ENCODE measurements at places on chromosomes 16 and 17. TPM values are rescaled to one million over a fixed set of nuclear protein-coding genes. Genes with fewer than 3 reads are reported as not detected.

MGAT5B gene
- 0.13 TPM for total RNA-seq

SDR42E1 gene
- total RNA-seq: 4.4 TPM

DNA sequence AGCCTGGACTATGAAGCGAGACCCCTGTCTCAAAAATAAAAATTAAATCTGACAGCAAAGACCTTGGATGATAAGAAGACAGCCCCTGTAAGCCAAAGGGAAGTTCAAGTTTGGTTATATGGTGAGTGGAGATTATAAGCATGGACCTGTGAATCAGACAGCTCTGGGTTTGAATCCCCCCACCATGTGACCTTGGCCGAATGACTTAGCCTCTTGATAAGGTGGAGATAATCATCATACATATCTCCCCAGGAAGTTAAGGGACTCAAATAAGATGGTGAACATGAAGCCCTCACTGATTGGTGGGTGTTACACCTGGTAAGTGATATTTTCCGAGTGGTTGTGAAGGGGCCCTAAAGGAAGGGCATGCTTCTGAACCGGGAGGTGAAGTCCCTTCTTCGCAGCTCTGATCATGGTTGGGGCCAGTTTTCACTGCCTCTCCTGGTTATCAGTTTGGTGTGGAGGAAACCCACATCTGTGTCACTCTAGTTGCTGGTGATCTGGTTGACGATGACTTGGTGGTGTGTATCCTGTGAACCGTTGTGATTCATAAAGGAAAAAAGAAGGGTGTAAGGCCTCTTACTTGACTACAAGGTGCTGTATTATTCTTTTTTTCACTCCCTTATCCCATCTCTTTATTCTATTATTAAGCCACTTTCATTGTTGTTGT lies 61.7 kb upstream of the CLEC18A start:
- no peak for DNase-seq

GRCh38 chr16:65817066-65817465 lies 549.4 kb upstream of the CDH5 start:
- DNase-seq: no peak

- DNase-seq: peak; percentile 19
These were observed 604 bp downstream of the HS3ST3B1 start for GRCh38 chr17:14301279-14302090.

DNA sequence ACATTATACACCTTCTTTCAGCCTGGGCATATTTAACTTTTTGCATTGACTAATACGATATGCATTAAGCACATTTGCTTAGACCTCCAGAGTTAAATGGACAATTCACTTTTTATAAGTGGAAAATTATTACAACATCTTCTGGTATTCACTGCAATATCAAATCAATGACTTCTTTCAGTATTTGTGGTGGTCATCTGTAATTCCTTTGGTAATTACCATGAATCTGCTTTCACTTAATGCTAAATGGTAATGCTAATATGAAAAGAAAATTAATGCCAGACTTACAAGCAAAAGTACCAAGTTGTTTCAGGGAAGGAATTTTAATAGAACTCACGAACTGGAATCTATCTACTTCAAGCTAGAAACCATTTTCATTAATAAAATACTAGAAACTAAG lies 6.4 kb downstream of the GPATCH8 start:
- no peak for DNase-seq
